ENCODE measurements at places on chromosomes 4 and X. TPM values are rescaled to one million over a fixed set of nuclear protein-coding genes. Genes with fewer than 3 reads are reported as not detected.

COL4A5 gene
- total RNA-seq = 53.1 TPM

SPANXN3 gene
- total RNA-seq = not detected

OTC gene
- not detected for total RNA-seq

GPR173 gene
- 1.7 TPM for total RNA-seq

KIT gene
- total RNA-seq = 1.3 TPM

ASB5 gene
- total RNA-seq = not detected

DMP1 gene
- not detected for total RNA-seq

MAGEB1 gene
- total RNA-seq = not detected

MAGEH1 gene
- 45.7 TPM for total RNA-seq

MAGEB6B gene
- total RNA-seq = not detected

IQCM gene
- not detected for total RNA-seq

MAGEB2 gene
- total RNA-seq = not detected

LUZP4 gene
- total RNA-seq = not detected

SPON2 gene
- total RNA-seq = 2.6 TPM

SCD5 gene
- total RNA-seq = 5.0 TPM

VCX3A gene
- total RNA-seq = not detected

AKAP4 gene
- total RNA-seq = not detected

L1CAM gene
- 0.13 TPM for total RNA-seq

PRKX gene
- 6.6 TPM for total RNA-seq

PLCXD1 gene
- total RNA-seq = 7.5 TPM

ANOS1 gene
- total RNA-seq = 16.5 TPM
